ENCODE measurements at places on chromosomes 7 and 10.

DNA sequence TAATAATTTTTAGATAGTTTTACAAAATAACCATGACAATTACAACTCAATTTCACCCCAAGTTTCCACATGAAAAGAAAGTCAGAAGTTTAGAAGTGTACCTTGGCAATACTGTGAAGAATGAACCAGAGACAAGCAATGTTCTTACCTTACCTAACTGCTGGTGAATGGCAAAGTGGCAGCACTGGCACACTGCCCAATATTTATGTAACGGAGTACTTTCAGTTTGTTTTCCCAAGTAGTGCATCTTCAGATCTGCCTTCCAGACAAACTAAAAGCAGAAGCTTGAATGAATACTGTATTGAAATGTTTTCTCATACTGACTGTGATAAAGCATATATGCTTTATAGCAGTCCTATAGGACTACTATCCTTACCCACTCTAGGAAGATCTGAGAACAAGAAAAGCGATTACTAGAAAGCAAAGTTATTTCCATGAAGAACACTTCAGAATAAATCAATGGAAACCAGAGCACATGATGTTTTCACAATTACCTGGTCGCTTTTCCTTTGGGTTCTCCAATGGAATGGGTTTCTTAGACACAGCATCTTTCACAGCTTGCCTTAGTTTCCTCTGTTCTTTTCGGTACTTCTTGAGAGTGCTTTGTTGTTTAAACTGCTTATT is 1.5 kb downstream of the NOC3L start:
- no peak for DNase-seq

DNA sequence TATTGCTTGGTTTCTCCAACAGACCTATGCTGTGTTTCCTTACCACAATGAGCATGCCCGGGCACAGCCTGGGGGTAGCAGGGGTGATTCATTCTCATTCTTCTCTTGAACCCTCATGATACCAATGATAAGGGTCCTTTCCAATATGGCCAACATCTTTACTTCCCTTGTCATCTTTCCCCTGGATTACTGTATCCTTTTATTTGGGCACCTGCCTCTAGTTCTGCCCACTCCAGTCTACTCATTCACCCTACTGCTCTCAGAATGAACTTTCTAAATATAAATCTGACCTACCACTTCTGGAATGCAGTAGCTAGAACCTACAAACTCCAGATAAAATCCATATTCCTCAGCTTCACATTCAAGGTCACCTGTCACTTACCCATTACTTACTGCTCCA is 26.4 kb upstream of the ITPRID1 start:
- no peak for DNase-seq

- DNase-seq: no peak
Observed at GRCh38 chr7:155219947-155220769, 77.5 kb upstream of the INSIG1 start.

DNA sequence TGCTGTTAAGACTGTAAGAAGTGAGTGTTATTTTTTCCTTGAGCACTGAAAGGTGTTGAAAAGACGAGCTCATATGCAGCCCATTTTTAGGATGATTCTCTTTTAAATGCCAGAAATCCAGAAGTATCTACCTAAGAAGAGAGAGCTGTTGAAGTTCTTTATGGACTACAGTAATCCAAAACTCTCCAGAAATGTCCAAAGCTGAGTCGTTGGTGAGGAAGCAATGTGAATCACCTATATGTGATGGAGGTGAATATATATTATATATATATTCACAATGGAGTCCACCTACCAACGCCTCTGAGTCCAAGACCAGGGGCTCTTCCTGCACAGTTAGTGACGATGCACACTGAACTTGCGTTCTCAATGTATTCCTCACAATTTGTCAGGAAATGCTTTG is 252.7 kb upstream of the PITRM1 start:
- no peak for DNase-seq

DNA sequence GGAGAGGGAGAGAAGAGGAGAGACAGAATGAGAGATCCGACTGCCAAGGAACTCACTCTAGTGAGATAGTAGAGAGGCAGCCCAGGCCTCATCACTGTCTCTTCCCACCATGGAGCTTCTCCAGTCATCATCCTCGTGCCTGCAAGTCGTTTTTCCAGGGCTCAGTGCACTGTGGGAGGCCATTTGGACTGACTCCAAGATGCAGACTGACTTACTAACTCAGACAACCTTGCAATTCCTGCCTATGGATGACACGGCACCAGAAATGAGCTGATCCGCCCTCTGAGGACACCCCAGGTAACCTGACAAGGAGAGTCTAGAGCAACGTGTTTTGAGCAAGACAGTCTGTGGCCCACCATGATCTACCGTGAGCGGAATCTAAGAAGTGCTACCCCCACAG is 154.9 kb downstream of the GLI3 start:
- DNase-seq: no peak

- DNase-seq: no peak
Observed at GRCh38 chr10:3452173-3452626, 279.6 kb upstream of the PITRM1 start.

DNA sequence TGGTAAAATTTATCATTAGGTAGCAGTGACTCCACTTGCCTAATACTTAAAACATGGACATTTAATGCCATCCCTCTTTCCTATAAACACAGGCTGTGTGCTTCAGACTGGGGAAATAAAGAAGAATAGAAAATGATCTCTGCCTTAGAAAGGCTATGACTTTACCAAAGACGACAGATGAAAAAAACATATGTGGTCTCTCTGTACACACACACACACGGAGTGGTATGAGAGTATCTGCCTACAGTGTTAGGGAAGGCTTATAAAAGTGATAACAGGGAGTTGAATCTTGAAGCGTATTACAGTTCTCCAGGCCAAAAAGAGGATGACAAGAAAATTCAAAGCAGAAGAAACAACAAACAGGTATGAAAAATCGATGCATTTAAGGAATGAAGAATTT is 38.2 kb downstream of the MINDY3 start:
- no peak for DNase-seq

DNA sequence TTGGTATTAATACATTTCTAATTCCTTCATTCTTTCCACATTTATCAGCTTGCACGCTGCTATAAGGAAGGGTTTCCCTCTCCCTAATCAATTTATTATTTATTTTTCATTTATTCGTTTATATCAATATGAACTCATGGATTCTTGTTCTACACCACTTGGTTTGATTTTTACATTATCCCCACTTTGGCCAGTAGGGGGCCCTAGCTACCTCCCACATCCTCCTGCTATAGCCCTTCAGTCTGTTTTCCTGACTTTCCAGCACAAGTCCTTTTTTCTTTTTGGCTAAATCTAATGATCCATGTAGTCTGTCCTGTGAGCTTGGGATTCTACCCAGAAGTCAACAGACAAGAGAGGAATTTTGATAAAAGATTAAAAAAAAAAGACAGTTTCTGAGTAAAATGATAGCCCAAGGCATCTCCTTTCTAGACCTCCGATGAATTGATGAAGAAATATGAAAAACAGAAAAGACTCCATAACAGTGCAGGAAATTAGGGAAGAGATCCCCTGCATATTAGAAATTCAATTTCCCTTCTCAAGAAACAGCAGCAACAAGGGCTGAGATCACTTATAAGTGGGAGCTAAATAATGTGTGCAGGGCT is 47.7 kb downstream of the LYZL2 start:
- no peak for DNase-seq

GRCh38 chr10:82653244-82654155 is 778.5 kb downstream of the NRG3 start:
- DNase-seq: no peak

DNA sequence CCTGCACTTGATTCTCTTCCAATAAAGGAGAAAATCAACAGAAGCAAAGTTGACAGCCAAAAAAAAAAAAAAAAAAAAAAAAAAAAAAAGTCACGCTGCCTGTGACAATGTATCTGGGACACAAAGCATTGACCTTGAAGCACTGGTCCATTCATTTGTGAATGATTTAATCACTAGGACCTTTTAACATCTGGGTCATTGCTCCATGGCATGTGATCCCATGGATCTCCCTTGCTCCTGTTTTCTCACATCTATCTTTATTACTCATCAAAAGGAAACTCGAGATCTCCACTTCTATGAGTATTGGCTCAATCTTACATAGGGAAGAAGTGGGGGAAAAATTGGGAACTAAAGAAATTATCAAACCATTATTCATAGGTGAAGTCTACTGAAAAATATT is 89.6 kb upstream of the SMIM30 start:
- no peak for DNase-seq

DNA sequence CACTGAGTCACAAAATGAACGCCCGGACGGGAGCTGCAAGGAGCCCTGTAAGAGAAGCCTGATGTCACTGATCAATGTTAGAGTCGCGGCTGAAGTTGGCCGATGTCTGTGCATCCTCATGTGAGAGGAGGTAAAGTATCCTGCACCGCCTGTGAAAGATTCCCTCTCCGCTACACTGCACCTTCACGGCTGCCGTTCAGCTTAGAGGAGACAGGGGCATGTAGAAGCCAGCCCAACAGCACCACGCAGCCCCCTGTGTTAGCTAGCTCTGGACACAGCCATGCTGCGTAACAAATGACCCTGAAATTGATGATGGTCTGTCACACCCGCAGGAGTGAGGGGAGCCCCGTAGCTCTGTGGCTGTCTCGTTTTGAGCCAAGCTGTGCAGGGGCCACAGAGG is 81.5 kb upstream of the DIP2C start:
- DNase-seq: no peak

DNA sequence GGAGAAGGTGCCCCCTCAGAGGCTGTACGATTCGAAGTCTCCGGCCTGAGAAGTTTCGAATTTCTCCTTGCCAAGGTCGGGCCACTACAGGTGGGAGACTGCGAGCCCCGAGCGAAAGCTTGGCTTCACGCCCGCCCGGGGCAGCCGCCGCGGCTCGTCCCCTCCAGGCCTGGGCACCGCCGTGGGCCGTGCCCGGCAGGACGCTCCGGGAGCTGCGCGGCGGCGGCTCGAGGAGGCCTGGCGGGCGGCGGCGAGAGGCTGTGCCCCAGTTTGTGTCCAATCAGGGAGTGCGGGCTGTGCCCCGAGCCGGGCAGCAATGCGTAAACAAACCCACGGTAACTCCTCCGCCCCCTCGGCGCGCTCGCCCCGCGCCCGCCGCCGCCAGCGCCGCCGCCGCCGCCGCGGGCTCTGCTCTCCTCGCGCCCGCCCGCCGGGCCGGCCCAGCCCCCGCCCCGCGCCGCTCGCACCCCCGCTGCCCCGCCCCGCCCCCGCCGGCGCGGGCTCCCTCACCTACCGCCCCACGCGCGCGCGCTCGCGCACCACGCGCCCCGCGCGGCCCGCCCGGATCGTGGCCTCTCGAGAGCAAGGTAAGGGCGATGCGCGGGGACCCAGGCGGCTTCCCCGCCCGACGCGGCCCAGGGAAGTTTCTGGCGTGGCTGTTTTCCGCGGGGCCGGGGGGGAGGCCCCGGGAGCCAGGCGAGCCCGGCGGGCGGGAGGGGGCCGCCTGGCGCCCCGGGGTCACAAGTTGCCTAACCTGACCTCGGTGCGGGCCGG is 57.8 kb upstream of the PCGF5 start:
- peak; percentile 67 for DNase-seq

DNA sequence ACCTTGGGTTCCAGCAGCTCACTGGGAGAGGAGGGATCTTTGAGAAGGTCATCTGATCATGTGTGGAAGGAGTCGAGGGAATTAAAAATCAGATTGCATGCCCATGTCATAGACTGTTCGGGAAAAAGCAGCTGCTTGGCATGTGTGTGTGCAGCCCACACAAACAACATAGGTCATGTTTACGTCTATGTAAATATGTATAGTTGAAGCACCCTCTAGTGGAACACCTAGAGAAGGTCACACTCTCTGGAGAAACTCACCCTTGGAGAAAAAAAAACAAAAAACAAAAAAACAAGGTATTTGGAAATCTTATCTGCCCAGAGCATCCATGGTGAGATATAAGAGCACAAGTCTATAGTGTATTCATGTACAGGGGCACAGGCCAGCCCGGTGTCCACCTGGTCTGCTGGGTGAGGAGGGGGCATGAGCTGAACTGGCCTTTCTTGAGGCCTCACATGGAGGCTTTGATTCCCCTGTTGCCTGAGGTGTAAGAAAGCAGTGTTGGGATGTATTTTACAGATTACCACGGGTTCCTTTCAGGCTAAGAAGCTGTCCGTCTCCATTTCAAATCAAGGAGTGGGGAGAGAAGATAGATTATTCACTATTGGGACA is 98.0 kb downstream of the NPY start:
- no peak for DNase-seq

DNA sequence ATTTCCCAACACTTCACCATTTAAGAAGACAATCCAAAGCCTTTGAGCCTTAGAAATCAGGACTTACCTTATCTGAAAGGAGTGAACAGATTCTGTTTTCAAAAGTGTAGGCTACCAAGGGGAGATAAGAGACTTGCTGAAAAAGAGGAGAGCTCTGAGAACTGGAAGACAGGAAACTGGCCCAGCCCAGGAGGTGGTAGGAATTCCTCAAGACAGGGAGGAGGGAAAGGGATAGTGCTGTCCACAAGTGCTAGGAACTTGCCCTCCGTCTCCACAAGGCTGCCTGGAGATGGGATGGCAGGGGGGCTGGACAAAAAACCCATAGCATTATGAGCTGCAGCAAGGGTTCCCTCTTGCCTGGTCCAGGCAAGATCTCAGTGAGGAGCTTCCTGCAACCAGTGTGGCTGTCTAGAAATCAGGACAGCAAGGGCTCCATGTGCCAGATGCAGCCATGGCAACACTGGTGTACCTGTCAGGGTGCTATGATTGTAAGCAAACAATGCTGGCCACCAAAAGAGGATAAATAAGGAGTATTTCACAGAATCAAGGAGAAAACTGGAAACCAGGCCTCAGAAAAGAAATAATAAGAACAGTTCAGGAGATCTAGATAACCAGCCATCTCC is 22.7 kb upstream of the FRMD4A start:
- no peak for DNase-seq

DNA sequence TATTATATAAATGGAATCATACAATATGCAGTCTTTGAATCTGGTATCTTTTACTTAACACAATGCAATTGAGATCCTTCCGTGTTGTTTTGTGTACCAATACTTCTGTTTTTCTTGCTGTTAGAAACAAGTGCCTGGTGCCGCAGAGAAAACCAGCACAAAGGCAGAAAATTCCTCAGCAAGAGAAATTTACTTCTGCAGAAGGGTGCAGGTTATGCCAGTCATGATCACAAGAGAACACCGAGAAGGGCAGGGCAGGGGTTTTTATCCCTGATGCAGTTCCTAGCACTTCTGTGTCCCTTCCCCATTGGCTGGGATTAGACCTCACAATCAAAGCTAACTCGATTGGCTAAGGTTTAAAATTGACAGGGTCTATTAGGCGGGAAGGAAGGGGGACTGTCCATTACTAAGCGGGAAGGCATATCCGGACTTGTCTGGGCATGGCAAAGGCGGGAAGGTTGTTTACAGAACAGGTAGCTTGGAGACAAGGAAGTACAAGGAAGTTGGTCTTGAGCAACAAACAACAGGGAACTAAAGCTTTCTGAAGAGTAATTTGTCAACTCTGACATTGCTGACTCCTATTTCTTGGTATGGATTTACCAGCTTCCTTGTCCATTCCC is 2.4 kb upstream of the ZNF33B start:
- no peak for DNase-seq

DNA sequence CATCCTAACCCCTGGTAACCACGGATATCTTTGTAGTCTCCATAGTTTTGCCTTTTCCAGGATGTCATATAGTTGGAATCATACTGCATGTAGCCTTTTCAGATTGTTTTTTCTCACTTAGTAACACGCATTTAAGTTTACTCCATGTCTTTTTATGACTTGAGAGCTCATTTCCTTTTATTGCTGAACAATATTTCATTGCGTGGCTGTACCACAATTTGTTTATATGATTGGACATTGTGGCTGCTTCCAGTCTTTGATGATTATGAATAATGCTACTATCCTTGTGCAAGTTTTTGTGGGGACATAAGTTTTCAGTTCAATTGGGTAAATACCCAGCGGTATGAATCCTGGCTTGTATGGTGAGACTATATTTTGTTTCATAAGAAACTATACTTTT is 60.8 kb downstream of the AOAH start:
- no peak for DNase-seq

Data from activated T-helper 9 cell treated with anti-CD3 and anti-CD28 coated beads, Interleukin-2, amount 50 U/mL, for 16 hours (primary cell).